ENCODE measurements at places on chromosomes 3 and 15. TPM values are rescaled to one million over a fixed set of nuclear protein-coding genes. Genes with fewer than 3 reads are reported as not detected.

DNA sequence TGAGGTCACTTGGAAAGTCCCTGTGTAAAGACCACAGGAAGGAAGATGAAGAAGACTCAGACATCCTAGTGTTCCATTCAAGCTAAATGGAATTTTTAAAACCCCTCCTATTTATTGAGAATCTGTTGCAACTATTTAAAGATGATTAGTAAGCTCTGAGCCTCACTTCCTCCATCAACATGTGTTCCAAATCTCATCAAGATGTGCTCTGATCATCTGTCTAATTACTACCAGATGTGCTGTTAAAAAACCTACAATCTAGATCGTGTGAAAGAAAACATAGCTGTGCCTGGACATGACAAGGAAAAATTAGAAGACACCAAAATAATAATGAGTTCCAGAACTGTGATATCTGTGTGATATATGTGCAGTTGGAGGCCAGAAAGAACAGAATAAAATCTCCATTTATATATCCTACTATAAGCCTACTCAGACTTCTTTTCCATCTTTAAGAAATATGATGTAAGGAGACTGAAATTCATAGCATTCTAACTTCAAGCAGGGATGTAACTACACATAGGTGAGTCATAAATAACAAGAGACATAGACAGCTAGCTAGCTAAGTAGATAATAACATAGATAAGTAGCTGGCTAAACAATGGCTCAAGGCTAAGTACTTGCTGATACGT lies 7.8 kb downstream of the XPC start:
- no peak for DNase-seq
- peaks cover 5% of the 10 kb centered on the region for H3K4me1 ChIP-seq
- no peak overlapping the region for H3K4me3 ChIP-seq
- no peaks in the 10 kb centered on the region for H3K27me3 ChIP-seq

GRCh38 chr15:36271048-36271447 lies 308.4 kb upstream of the CDIN1 start:
- H3K4me1 ChIP-seq, result no peaks in the 10 kb centered on the region
- no peaks in the 10 kb centered on the region for H3K27me3 ChIP-seq

DNA sequence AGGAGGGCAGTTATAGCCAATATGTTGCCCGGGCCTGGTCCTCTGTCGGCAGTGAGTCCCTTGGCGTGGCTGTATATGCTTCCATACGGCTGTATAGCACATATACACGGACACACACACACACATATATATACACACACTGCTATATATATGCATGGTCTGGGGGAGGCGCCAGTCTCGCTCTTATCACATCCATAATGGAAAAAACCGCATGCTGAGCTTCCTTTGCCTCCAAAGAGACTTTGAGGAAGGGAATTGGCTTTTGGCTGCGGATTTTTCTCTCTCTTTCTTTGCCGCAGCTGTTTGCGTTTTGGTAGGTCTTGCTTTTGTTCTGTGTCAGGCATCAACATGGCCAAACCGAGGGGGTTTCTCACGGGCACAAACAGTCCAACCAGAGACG lies 11.3 kb upstream of the TMEM115 start:
- no peak overlapping the region for H3K4me3 ChIP-seq
- no peaks in the 10 kb centered on the region for H3K36me3 ChIP-seq
- no peak overlapping the region for H3K27ac ChIP-seq
- no peaks in the 10 kb centered on the region for H3K4me1 ChIP-seq
- DNase-seq, result no peak

DNA sequence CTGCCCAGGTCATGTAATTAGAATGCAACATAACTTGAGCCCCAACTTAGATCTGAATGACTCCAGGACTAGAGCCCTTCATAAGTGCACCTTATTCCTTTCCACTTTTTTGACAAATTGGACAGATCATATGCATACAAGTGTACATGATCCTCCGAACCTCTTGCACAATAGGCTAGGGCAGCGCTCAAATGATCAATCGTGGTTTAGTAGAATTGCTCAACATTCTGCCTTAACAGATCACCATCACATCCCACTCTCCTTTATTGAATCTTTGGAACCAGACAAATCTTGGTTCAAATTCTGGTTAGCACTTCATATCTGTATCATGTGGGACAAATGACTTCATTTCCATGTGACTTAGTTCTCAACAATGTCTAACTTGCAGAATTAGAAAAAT lies 106.8 kb upstream of the CDIN1 start:
- H3K4me3 ChIP-seq, result no peak overlapping the region
- no peaks in the 10 kb centered on the region for H3K4me1 ChIP-seq
- H3K27ac ChIP-seq, result no peak overlapping the region
- DNase-seq, result no peak

GRCh38 chr3:52490939-52491526 lies 4.1 kb upstream of the STAB1 start:
- H3K27ac ChIP-seq, result no peak overlapping the region
- no peak for DNase-seq
- H3K4me3 ChIP-seq, result no peak overlapping the region
- H3K4me1 ChIP-seq, result no peaks in the 10 kb centered on the region
- no peaks in the 10 kb centered on the region for H3K27me3 ChIP-seq

DNA sequence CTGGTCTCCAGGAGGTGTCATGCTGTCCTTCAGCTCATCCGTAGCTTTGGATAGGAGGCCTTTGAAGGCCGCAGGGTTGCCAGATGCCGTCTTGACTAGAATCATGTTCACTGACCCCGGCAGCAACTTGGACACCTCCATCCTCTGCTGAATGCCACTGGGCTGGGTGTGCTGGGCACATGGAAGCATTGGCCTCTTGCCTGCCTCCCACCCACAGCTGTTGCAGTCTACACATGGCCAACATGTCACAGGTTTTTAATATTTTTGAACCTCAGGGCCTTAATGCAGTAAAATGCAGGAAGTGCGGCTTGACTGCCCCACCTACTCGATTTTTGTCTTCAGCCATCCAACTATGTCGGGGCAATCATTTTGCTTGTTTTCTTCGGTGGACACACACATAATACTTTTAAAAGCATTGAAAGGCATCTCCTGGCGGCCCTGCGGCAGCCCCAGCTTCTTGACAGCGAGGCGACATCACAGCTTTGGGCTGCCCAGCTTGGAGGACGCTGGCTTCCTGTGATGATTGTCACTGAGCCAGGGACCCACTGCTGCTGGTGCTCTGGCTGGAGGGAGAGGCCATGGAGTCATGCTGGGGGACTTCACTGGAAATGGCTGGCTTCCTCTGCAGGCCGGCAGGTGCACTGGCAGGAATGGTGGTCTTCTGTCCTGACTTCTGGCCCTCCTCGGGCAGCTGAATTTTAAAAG lies 31.6 kb upstream of the ACAD9 start:
- peaks cover 13% of the 10 kb centered on the region for H3K4me1 ChIP-seq
- no peak overlapping the region for H3K4me3 ChIP-seq
- no peak for DNase-seq
- H3K36me3 ChIP-seq, result no peaks in the 10 kb centered on the region

GRCh38 chr15:58374147-58374546 lies 57.6 kb upstream of the LIPC start:
- no peak overlapping the region for H3K4me3 ChIP-seq
- no peaks in the 10 kb centered on the region for H3K27me3 ChIP-seq
- DNase-seq, result no peak
- no peaks in the 10 kb centered on the region for H3K4me1 ChIP-seq
- H3K36me3 ChIP-seq, result no peaks in the 10 kb centered on the region

- H3K27ac ChIP-seq, result no peak overlapping the region
- no peak for DNase-seq
- H3K4me1 ChIP-seq, result peaks cover 22% of the 10 kb centered on the region
- H3K27me3 ChIP-seq, result no peaks in the 10 kb centered on the region
Observed at GRCh38 chr15:58738046-58738707, 11.3 kb downstream of the ADAM10 start.

GRCh38 chr15:40330368-40330836 lies 6.9 kb downstream of the INAFM2 start:
- H3K4me1 ChIP-seq, result peaks cover 13% of the 10 kb centered on the region
- H3K36me3 ChIP-seq, result no peaks in the 10 kb centered on the region
- H3K27me3 ChIP-seq, result no peaks in the 10 kb centered on the region
- no peak overlapping the region for H3K4me3 ChIP-seq
- H3K27ac ChIP-seq, result peak overlapping the region; percentile 42
- no peak for DNase-seq

DNA sequence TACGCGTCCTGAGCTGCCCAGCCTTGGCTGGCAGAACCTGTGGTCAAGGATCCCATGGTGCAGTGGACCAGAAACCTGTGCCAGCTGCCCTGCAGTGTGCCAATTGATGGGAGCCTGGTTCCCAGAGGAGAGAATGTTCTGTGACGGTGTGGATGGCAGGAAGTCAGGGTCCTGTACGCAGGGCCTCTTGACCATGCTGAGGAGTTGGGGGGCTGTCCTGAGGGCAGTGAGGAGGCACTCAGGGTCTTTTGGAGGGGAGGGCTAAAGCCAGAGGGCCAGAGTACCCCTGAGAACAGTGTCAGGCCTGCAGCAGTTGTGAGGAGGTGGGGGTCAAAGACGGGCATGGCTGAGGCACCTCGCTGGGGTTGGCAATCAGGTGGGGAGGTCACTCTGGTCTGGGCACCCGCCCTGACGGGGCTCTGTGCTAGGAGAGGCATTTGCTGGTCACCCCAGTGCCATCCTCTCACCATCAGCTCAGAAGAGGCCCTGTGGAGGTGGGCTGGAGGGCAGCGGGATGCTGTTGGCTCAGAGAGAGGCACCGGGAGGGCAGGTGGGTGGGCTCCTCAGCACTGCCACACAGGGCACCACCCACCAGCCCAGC lies 61.0 kb downstream of the SCN5A start:
- no peak overlapping the region for H3K27ac ChIP-seq
- no peak overlapping the region for H3K4me3 ChIP-seq
- H3K36me3 ChIP-seq, result no peaks in the 10 kb centered on the region

GRCh38 chr3:177522051-177522450 lies 324.8 kb upstream of the TBL1XR1 start:
- H3K27ac ChIP-seq, result peak overlapping the region; percentile 2
- no peak for DNase-seq
- no peaks in the 10 kb centered on the region for H3K27me3 ChIP-seq
- H3K4me1 ChIP-seq, result peaks cover 2% of the 10 kb centered on the region
- no peak overlapping the region for H3K4me3 ChIP-seq
- no peaks in the 10 kb centered on the region for H3K36me3 ChIP-seq

GRCh38 chr3:179897231-179897630 lies 139.5 kb downstream of the PEX5L start:
- H3K36me3 ChIP-seq, result no peaks in the 10 kb centered on the region
- H3K27ac ChIP-seq, result no peak overlapping the region
- no peaks in the 10 kb centered on the region for H3K27me3 ChIP-seq
- no peak overlapping the region for H3K4me3 ChIP-seq
- DNase-seq, result no peak

GRCh38 chr15:86556396-86557017 lies 476.8 kb downstream of the AGBL1 start:
- no peak for DNase-seq
- H3K27ac ChIP-seq, result no peak overlapping the region
- H3K36me3 ChIP-seq, result no peaks in the 10 kb centered on the region
- no peaks in the 10 kb centered on the region for H3K4me1 ChIP-seq

- H3K27me3 ChIP-seq, result no peaks in the 10 kb centered on the region
- no peak overlapping the region for H3K4me3 ChIP-seq
- DNase-seq, result no peak
- no peaks in the 10 kb centered on the region for H3K36me3 ChIP-seq
Observed at GRCh38 chr3:114119776-114120175, 59.1 kb downstream of the DRD3 start.

DNA sequence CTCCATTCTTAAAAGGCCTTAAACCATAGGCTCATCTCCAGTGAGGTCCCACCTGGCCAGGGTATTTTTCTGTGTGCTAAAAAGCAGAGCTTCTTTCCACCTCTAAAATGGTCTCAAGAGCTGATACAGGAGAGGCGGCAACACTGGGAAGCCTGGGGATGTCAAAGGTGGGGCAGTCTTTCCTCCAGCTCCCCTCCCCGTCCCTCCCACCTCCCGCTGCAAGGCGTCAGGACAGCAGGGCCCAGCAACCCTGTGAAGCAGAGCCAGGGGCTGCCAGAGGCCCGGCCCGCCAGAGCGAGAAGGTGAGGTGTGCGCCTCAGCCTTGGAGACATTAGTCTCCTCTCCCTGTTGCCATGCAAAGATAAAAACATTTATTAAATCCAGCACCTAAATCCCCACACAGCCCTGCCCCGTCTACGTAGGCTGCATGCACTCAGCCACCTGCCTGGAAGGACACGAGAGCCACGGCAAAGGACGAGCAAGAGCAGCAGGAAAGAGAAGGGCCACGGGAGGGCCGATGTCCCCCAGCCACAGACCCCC lies 75.6 kb downstream of the FAM174B start:
- H3K36me3 ChIP-seq, result no peaks in the 10 kb centered on the region
- no peak for DNase-seq
- no peak overlapping the region for H3K4me3 ChIP-seq
- H3K27ac ChIP-seq, result no peak overlapping the region

DNA sequence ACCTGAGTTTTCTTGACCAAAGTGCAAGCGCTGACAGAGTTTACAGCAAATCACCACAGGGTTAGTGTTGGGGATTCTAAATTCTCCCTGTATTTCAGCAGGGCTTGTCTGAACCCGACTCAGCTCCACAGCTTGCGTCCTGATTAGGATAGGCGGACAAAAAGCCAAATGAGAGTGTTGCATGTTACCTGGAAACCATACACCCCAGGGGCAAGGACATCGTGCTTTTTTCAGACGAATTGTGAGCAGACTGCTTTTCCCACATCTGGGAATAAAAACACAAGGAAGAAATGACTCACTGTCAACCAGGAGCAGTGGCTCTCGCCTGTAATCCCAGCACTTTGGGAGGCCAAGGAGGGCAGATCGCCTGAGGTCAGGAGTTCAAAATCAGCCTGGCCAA lies 3.0 kb downstream of the DZIP1L start:
- H3K4me1 ChIP-seq, result peaks cover 9% of the 10 kb centered on the region
- no peaks in the 10 kb centered on the region for H3K27me3 ChIP-seq
- H3K27ac ChIP-seq, result no peak overlapping the region
- DNase-seq, result no peak
- no peaks in the 10 kb centered on the region for H3K36me3 ChIP-seq

The CSTA gene
- not detected for total RNA-seq

The STRIT1 gene
- total RNA-seq, result not detected

The FAM219B gene
- 68.6 TPM for total RNA-seq

The DAPK2 gene
- 10.2 TPM for total RNA-seq

The NECTIN3 gene
- total RNA-seq, result 18.8 TPM

The ANKUB1 gene
- total RNA-seq, result not detected

The RGMA gene
- total RNA-seq, result 0.62 TPM

The MME gene
- 1.6 TPM for total RNA-seq

The C3orf49 gene
- total RNA-seq, result not detected

All from Panc1 (cell line).